ENCODE measurements at places on chromosomes 13 and 19.

GRCh38 chr19:33948651-33949335 lies 152.1 kb downstream of the KCTD15 start:
- DNase-seq: no peak

- no peak for DNase-seq
Observed at GRCh38 chr13:37074703-37075102, 15.2 kb upstream of the SUPT20H start.

GRCh38 chr13:42361701-42362100 lies 89.7 kb downstream of the AKAP11 start:
- DNase-seq: no peak

GRCh38 chr13:101144808-101145419 lies 271.4 kb downstream of the NALCN start:
- no peak for DNase-seq

DNA sequence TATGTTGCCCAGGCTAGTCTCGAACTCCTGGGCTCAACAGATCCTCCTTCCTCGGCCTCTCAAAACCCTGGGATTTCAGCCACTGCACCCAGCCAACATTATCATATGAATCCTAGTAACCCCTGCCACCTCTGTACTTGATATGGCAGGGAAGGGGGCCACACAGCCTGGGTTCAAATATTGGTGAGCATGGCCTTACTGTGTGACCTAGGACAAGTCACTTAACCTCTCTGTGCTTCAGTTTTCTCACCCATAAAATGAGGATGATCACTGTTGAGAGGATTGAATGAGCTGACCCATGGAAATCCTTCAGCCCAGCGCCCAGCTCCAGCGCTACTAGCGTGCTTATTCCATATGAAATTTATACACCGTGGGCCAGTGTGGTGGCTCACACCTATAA lies 3.6 kb upstream of the COMP start:
- no peak for DNase-seq

- DNase-seq: no peak
Observed at GRCh38 chr19:14434543-14435319, 1.6 kb downstream of the PKN1 start.

DNA sequence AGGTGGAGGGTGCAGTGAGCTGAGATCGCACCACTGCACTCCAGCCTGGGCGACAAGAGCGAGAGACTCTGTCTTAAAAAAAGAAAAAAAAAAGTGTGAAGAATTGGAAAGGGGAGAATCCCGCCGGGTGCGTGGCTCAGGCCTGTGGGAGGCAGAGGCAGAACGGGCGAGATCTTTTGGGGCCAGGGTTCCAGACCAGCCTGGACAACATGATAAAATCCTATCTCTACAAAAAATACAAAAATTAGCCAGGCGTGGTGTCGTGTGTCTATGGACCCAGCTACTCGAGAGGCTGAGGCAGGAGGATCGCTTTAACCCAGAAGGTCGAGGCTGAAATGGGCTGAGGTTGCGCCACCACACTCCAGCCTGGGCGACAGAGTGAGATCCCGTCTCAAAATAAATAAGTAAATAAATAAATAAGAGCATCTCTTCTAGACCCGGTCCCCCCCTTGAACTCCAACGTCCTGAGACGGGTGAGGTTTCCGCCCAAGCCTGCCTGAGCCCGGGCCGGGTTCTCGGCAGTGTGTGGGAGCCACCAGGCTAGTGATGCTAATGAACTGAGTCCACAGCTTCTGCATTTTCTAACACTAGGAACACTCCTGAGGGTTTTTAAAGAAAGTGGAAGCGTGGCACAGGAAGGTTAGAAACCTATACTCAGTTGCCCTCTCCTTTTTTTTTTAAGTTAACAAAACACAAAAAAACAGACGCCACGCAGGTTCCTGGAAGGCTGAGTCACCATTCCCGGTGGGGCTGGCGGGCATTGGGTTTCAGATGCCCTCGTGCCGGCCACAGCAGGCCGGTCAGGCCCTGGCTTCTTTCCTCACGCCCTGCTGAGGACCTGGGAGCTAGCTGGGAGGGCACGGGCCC lies 22.0 kb downstream of the GPX4 start:
- DNase-seq: no peak

GRCh38 chr13:111559612-111560403 lies 239.4 kb downstream of the TEX29 start:
- no peak for DNase-seq

- DNase-seq: no peak
Observed at GRCh38 chr13:20101467-20102316, 59.2 kb downstream of the GJA3 start.

DNA sequence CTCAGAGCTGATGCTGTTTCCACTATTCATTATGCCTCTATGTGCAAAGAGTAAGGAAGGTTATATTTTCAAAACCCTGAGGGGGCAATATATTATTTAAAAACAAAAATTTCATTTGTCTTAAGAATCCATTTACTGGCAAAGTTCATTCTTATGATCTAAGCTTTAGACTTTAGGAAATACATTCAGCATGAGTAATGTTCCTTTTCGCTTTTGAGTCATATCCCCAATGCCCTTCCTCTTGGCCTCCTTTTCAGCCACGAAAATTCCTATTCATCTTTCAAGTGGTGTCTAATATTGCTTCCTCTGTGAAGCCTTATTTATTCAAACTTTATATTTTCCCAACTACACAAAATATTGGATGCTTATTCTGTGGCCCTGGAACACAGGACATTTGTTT lies 1317.0 kb downstream of the PCDH9 start:
- DNase-seq: no peak

GRCh38 chr19:1954532-1954933 lies 13.6 kb downstream of the CSNK1G2 start:
- no peak for DNase-seq

DNA sequence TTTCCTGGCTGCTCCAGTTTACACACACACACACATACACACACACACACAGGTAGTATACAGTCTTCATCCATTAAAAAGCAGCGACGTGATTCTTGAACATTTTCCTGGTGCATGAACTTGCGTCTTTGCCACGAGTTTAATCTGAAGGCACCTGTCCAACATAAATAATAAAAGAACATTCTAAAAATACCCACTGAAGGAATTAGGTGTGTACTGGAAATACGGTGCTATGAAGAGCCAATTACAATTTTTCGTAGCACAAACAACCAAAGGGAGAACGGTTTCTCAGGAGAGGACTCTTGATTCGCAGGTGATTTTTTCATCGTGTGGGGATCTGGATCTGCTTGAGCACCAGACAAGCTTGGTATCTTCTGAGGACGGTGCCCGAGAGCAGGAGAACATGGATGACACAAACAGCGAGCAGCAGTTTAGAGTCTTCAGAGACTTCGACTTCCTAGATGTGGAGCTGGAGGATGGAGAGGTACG lies 61.2 kb downstream of the ZAR1L start:
- no peak for DNase-seq

GRCh38 chr19:35556846-35557538 lies 6.5 kb downstream of the ATP4A start:
- no peak for DNase-seq

GRCh38 chr13:24500977-24501376 lies 11.6 kb downstream of the PARP4 start:
- no peak for DNase-seq

DNA sequence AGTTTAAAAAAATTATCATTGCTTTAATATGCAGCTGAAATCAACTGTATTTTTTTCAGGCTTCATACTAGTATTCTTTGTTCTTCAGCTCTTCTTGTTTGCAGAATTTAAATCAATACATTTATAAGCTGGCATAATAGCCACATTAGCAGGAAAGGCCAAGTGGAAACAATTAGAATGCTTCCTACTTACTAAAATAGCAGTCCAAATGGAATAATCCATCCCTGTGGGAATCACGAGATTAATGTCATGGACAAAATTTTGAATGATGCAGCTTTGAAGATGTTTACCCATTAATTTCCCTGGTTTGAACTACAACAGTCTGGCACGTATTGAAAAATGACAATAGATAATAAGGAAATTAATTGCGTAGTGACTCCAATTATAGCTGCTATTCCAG lies 2650.8 kb downstream of the PCDH9 start:
- DNase-seq: no peak

DNA sequence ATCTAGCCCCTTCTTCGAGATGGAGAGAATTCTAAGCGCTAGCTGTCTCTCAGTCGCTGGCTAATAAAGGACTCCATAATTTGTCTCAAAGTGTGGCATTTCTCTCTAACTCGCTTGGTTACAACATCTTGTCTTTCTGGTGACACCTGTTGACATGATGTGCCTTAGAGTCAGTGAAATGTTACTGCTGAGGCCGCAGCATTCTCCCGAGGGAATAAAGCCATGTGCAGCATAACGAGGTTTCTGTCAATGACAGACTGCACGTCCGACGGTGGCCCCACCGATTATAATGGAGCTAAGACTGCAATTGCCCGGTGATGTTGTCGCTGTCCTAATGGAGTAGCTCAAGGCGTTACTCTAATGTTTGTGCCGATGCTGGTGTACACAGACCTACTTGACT lies 20.3 kb upstream of the GPR32 start:
- DNase-seq: no peak

- DNase-seq: no peak
Observed at GRCh38 chr19:39352381-39353255, 10.4 kb downstream of the SAMD4B start.

DNA sequence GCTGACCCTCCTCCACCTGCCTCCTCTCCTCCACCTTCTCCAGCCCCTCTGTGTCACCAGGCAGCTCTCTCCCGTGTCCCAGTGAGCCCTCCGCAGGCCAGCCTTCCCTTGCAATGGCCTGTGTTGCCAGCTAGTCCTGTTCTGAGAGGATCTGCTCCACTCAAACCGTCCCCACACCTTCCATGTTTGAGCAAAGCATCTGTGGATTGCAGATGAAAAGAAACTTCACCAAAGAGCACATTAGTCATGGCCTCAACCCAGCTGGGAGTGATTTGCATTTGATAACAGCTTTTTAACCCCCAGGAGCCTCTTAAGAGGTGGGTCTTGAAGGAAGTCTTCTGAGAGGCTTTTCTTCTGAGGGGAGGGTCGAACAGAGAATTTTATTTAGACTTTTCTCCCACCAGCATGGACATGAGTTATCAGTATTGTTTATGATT lies 72.8 kb downstream of the COL4A2 start:
- DNase-seq: no peak

DNA sequence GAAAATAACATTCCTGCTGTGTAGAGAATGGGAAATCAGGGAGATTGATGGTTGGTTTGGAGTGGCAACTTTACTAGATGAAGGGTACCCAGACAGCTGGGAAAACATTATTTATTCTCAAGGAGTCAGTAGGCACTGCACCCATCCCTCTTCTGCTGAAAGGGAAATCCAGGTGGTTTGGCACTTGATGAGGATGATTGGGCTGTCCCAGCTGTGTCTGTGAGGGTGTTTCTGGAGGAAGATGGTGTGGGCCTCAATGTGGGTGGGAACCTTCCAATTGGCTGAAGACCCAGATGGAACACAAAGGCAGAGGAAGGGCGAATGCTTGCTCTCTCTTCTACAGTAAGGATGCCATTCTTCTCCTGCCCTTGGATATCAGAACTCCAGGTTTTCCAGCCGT lies 10.4 kb upstream of the SACS start:
- DNase-seq: no peak

GRCh38 chr13:21703846-21704245 lies 33.0 kb downstream of the FGF9 start:
- DNase-seq: no peak

- no peak for DNase-seq
Observed at GRCh38 chr19:40800997-40801377, 2.0 kb downstream of the EGLN2 start.

DNA sequence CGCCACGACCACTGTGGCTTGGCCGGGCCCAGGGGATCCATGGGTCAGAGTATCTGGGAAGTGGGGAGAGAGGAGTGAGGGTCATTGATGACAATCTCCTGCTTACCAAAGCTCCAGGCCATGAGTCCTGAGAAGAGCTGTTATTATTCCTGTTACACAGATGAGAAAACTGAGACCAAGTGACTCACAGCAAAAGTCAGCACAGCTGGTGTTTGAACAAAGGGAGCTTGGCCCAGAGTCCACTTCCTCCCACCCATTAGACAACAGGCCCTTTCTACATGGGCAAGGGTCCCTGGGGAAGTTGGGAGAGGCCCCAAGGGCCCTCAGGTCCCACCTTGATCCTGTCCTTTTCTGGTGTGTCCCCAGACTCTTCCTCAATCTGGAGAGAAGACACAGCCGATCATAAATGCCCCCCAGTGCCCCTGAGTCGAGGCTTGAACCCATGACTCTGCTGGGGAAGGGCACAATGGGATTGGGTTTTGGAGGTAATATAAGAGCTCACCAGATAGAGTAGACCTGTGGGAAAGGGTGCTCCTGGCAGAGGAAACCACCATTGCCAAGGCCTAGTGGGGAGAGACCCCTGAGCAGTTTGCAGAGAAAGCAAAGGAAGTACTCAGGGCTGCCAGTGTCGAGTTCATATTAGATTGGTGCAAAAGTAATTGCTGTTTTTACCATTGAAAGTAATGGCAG lies 6.8 kb downstream of the FUT6 start:
- no peak for DNase-seq

GRCh38 chr13:28553971-28554370 lies 59.0 kb upstream of the FLT1 start:
- DNase-seq: no peak

- no peak for DNase-seq
Observed at GRCh38 chr19:45994456-45994997, 740 bp upstream of the CCDC61 start.

GRCh38 chr13:96551546-96551945 lies 442.7 kb downstream of the OXGR1 start:
- DNase-seq: no peak

GRCh38 chr13:66323745-66324347 lies 906.3 kb downstream of the PCDH9 start:
- no peak for DNase-seq

GRCh38 chr13:23514076-23514475 lies 56.1 kb upstream of the TNFRSF19 start:
- no peak for DNase-seq

DNA sequence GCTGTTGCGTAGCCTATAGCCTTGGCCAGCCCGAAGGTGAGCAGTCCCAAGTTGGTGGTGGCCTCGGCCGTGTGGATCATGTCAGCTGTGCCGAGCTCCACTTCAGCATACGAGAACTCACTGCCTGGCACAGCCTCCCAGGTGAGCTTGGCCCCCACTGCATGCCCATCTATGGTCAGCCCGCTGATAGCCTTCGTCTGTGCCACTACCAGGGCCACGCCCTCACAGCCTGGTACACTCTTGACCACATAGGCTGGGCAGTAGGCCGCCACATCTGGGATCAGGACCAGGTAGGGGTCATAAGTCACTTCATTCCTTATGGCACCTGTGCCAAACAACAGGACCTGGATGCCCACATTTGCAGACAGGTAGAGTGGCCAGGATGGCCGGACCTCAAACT lies 7.4 kb downstream of the FCGBP start:
- no peak for DNase-seq

- no peak for DNase-seq
Observed at GRCh38 chr13:64078480-64078936, 2662.9 kb upstream of the PCDH20 start.
